HEK293T (cell line): ENCODE measurements at places on chromosomes 11 and 22.

- DNase-seq = no peak
Measured at GRCh38 chr11:35359321-35360054, 59.9 kb downstream of the SLC1A2 start.

DNA sequence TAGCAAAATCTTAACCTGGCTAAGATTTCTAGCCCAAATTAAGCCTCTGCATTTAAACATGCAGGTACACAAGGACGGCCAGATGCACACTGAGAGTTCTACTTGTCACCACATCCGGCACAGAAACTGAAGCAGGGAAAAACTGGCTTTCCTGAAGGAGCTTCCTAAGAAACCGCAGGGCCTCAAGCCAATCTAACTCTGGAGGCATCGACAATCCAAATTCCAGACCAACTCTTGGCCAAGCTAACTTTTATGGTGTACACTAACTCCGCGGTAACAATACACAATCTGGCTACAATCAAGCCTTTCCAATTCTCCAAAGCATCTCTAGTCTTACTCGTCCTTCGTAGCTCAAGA is 1.2 kb downstream of the MSANTD2 start:
- DNase-seq = peak; percentile 15

GRCh38 chr11:2217211-2218030 is 45.8 kb upstream of the TH start:
- peak; percentile 5 for DNase-seq

- DNase-seq = no peak
Measured at GRCh38 chr11:31366795-31367194, 2.7 kb downstream of the DCDC1 start.
